Fibroblast of skin of right quadriceps (primary cell): ENCODE measurements at places on chromosomes 4 and X.

GRCh38 chr4:87166296-87166854, 54.0 kb downstream of the KLHL8 start:
- no peak for DNase-seq

GRCh38 chr4:121535351-121535750, 154.5 kb upstream of the QRFPR start:
- DNase-seq: no peak

DNA sequence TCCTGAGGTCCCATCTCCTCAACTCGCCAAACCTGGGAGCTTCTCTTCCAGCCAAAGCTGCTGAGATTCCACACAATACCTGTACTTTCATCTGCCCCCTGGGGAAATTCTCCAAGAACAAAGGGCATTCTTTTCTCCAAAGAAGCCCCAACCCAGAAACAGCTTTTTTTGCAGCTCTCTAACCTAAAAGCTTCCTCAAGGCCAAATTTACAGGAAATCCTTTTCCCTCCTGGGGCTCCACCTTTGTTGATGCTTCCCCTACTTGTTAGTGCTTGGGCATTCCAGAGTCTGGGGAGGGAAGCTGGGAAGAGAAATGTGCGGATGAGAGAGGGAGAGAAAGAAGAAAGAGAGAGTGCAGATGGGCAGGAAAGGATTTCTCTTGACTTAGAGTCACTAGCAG, 24.3 kb downstream of the ZBTB33 start:
- DNase-seq: no peak

- DNase-seq: no peak
These were observed 133.7 kb upstream of the CPXCR1 start for GRCh38 chrX:88613338-88613737.
